ENCODE measurements at places on chromosomes 6 and 20. TPM values are rescaled to one million over a fixed set of nuclear protein-coding genes. Genes with fewer than 3 reads are reported as not detected.

Gene RAMACL
- 0.25 TPM for total RNA-seq

Gene CLPSL1
- total RNA-seq = not detected

Gene FKBP1C
- 0.33 TPM for total RNA-seq

Gene GLO1
- 84.9 TPM for total RNA-seq

Gene VNN1
- total RNA-seq = 0.70 TPM

GRCh38 chr20:17895641-17896171 lies 72.9 kb downstream of the SNX5 start:
- peak; percentile 58 for DNase-seq

GRCh38 chr6:25340431-25341202 lies 61.4 kb downstream of the CARMIL1 start:
- no peak for DNase-seq

DNA sequence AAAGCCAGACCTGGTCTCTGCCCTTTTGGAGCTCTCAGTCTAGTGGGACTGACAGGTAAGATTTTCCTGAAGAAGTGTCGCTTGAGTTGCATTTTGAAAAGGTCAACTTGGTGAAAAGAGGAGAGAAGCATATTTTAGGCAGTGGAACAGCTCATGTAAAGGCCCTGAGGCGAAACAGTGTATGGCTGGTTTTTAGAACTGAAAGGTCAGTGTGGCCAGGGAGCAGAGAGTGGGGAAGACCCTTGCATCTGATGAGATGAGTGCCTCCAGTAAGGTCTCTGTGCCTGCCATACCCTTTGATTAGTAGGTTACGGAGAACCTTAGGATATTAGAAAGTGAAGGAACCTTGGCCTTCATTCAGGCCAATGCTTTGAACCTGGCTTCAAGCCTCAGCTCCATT lies 55.9 kb upstream of the SAYSD1 start:
- DNase-seq = no peak

GRCh38 chr6:131741688-131742393 lies 31.0 kb upstream of the CTAGE9 start:
- no peak for DNase-seq

DNA sequence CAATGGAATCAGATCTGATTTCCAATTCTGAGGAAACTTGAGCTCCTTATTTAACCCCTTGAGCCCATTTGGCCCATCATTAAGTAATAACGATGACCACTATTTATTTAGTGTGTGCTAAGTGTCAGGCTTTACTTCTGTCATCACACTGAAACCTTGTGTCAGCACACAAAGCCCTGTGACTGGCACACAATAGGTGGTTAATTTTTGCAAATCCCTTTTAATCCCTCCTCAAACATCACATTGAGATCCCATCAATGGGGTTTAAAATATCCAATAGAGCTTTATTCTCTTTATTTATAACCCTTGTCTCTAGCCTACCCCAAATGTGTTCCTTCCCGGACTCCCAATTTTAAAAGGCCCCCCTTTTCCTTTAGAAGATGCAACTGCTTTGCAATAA lies 656.8 kb upstream of the CHD6 start:
- no peak for DNase-seq

- DNase-seq = no peak
These were observed 116.6 kb downstream of the QRSL1 start for GRCh38 chr6:106745824-106746582.

GRCh38 chr6:26031595-26032339 lies 55.5 kb upstream of the HFE start:
- DNase-seq = peak; percentile 91

DNA sequence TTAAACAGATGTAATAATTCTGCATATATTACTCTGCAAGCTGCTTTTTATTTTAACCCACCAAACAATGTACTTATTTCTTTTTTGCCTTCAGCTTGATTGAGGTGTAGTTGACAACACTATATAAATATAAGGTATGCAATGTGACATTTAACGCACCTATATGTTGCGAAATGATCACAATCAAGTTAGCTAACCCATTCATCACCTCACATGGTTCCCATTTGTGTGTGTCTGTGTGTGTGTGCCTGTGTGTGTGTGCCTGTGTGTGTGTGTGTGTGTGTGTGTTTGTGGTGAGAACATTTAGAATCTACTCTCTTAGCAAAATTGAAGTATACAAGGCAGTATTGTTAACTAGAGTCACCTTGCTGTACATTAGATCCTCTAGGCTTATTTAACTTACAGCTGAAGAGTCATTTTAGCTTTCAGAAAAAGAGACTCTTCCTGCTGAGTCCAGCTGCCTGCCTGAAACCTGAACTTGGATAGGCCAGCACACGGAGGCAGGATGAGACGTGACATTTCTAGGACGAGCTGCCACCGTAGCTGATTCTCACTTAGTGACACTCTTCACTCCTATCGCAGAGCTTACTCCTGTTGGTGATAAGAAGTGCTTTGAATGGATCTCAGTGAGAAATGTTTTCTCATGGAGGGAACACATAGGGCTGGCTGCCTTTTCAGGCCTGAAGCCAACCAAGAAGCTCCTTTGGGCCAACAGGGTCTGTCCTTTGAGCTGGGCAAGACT lies 126.5 kb upstream of the RIPOR2 start:
- DNase-seq = no peak

- no peak for DNase-seq
These were observed 52.0 kb downstream of the ITCH start for GRCh38 chr20:34415079-34415478.

Data from heart right ventricle (tissue), 16 donors.